ENCODE measurements at places on chromosomes 6 and 20.

GRCh38 chr6:151514000-151514730, 20.3 kb downstream of the CCDC170 start:
- DNase-seq: no peak

- no peak for DNase-seq
These were observed 13.9 kb downstream of the PMEPA1 start for GRCh38 chr20:57695940-57696339.

DNA sequence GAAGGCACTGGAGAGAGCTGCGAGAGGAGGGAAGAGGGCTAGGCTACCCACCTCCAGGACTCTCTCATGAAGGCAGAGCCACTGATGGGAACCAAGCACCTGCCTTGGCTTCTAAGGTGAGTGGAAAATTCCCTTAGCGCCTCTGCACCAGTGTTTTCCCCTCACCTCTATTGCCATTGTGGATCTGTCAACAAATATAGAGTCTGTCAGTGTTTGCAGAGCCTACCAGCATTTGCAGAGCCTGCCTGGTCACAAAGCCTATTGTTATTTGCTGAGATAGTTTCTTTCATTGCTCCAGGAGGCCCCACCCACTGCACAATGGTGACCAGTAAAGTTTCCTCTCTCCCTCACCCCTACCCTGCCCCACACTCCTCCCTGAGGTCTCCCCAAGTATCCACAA, 141.9 kb downstream of the MRPL14 start:
- DNase-seq: no peak

GRCh38 chr20:8356806-8357205, 224.7 kb downstream of the PLCB1 start:
- DNase-seq: no peak

DNA sequence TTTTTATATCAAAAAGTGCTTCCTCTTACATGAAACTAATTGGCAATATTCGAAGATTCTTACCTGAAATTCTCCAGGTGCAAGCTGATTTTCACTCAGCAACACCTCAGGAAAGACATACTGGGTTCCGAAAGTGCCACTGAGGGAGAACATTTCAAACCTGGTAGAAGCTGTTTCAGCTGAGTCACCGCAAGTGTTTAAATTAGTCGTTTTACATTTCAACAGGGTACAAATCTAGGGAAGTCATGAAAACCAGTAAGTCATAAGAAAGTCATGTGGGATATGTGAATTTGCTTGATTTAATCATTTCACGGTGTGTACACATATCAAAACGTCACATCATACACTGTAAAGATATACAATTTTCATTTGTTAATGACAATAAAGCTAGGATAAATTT, 25.3 kb upstream of the TAAR1 start:
- DNase-seq: no peak

DNA sequence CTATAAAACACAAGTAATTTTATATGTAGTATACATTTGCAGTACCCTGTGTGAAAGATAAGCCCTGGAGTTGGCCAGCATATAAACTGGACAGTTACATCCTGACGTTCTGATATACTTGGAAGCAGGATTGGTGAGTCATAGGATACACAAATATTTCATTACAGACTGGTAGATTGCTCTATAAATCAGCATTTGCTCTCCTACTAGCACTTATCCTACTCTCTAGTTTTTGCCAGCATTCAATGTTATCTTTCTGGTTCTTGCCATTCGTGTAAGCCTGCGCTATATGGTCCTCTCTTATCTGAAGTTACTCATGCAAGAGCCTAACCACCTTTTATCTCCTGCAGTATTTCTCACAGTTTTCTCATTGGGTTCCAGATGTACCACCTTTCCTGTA, 680.2 kb upstream of the MMS22L start:
- no peak for DNase-seq

DNA sequence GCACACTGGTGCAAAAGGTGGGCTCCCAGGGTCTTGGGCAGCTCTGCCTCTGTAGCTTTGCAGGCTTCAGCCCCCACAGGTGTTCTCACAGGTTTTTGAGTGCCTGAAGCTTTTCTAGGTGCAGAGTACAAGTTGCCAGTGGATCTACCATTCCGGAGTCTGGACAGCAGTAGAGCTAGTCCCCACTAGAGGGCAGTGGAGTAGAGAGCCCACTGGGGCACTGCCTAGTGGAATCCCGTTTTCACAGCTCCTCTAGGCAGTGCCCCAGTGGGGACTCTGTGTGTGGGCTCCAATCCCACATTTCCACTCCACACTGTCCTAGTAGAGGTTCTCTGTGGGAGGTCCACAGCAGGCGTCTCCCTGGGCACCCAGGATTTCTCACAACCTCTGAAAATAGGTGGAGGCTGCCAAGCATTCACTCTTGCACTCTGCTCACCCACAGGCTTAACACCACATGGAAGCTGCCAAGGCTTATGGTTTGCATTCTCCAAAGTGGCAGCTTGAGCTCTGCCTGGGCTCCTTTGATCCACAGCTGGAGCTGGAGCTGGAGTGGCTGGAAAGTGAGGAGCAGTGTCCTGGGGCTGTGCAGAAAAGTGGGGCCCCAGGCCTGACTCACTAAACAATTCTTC, 86.3 kb upstream of the PROKR2 start:
- no peak for DNase-seq

DNA sequence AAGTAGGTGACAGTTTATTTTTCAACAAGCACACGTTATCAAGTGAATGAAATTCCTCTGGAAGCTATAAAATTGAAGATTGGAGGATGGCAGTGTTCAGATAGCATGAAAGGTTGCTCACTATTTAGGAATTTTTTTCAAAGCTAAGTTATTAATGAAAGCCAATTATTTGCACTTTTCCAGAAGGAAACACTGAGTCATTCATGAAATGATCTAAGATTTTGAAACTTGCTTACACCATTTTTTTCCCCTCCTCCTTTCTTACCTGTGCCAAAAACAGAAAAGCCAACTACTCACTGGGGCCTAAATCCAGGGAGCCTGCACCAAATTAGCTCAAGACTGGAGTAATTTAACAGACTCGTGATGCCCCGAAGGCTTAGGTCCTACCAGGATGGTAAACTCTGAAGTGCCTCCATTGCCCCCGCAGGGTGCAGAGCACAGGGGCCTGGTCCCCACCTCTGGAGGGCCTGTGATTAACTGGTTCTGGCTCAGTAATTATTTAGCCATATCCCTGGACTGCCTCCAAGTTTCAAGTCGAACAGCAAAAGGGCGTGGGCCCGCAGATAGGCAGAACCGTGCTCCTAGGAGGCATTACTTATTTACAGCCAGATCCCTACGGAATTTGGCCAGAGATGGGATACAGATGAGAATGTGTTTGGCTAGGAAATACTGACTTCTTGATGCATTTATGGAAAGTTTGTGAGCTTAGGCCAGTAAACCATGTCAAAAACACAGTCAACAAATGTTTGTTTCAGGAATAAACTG, 28.0 kb upstream of the ZNF217 start:
- no peak for DNase-seq

GRCh38 chr20:1134355-1134754, 16.0 kb downstream of the PSMF1 start:
- DNase-seq: no peak

- no peak for DNase-seq
These were observed 76.5 kb downstream of the STMND1 start for GRCh38 chr6:17178326-17178725.

GRCh38 chr20:58570204-58570859, 55.1 kb upstream of the APCDD1L start:
- no peak for DNase-seq

GRCh38 chr6:89950879-89951391, 56.7 kb downstream of the GJA10 start:
- no peak for DNase-seq

Data from stimulated activated CD4-positive, alpha-beta T cell treated with anti-CD3 and anti-CD28 coated beads, Interleukin-1b, Interleukin-23, amount 100 ng/mL, for 1 hour (primary cell).